Stimulated activated CD4-positive, alpha-beta T cell treated with anti-CD3 and anti-CD28 coated beads, TNF-alpha, amount 100 ng/mL, for 48 hours (primary cell): ENCODE measurements at places on chromosomes 16 and 17.

GRCh38 chr16:8622315-8622656 is 788 bp downstream of the METTL22 start:
- no peak for DNase-seq

DNA sequence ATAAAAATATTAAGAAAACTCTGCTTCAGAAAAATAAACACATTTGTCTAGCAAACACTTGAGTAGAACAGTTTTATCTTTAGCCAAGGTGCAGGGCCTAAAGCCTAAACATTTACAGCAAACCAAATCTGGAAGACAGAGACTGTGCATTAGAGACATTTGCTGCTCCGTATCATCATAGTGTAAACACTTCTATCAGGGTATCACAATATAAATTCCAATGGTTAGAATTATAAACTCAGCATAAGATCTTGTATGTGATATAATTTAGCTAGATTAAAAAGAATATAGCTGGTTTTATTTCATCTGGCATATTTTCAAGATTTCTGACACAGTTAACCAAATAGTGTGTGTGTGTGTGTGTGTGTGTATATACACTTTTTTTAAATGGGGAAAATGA is 133.8 kb upstream of the NACA2 start:
- DNase-seq: no peak

GRCh38 chr17:31593806-31594205 is 202.3 kb downstream of the RAB11FIP4 start:
- DNase-seq: no peak

DNA sequence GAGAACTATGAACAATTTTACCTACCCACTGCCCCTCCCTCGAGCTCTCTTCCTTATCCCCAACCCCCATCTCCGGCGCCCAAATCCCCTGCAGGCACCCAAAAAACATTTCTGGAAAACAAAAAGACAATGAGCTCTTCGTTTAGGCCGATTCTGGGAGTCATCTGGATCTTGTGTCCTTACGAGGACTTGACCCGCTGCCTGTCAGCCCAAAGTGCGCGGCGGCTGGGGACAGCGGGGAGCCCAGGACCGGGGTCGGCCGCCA is 524 bp downstream of the STRADA start:
- no peak for DNase-seq

DNA sequence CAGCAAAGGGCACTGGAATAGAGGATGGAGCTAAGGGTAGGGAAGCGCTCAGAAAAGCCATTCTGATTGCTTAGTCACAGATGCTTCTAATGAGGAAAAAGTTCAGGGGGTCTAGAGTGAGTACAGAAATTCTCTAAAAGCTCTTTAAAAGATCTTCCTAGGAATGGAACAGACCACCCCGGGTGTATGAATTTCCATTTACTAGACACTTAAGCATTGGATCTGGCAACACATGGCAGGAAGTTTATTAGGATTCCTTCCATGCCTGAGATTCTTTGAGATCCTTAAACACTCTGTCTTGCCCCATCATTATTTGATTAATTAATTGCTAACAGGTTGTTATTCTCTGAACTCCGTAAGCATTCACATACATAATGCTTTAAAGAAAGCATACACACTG is 8.5 kb downstream of the KRTAP9-7 start:
- DNase-seq: no peak

- DNase-seq: no peak
These were observed 4.7 kb upstream of the ZNF423 start for GRCh38 chr16:49860593-49860992.

- peak; percentile 67 for DNase-seq
These were observed at the start of gene OSGIN1 for GRCh38 chr16:83952940-83953795. TSS of gene OSGIN1 (plus strand) at chr16:83953240. CDS start at chr16:83957672, 4,432 bp downstream.

DNA sequence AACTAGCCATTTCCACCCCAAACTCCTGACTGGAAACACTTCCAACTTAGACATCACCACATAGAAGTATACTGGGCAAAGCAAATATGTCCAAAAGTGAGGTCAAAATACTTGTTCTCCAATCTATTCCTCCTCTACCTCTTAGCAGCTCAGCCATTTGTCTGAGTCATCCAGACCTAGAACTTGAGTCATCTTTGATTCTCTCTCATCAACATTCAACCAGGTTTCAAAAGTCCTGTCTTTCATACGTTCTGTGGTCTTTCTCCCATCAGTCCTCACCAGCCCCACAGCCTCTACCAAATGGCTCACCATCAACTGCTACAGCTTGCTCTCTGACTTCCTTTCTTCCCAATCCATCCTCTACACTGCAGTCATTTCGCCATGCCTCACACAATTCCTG is 6.8 kb downstream of the ANKFY1 start:
- no peak for DNase-seq

- no peak for DNase-seq
These were observed 210.0 kb downstream of the FTO start for GRCh38 chr16:53913920-53914319.

DNA sequence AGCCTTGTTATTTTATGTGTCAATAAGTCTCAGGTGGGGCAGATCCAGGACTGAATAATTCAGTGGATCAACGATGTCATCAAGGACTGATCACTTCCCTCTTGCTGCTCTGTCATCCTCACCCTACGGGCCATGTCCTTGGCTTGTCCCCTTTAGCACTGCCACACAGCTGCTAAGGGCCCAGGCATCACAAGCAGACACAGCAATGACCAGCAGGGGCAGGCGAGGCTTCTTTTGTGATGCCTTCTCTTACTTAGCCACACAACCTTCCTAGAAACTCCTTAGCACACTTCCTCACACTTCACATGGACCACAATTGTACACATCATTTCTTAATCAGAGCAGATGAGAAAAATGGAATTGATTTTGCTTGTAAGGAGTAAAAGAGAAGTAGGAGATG is 356.3 kb upstream of the SOX9 start:
- no peak for DNase-seq

DNA sequence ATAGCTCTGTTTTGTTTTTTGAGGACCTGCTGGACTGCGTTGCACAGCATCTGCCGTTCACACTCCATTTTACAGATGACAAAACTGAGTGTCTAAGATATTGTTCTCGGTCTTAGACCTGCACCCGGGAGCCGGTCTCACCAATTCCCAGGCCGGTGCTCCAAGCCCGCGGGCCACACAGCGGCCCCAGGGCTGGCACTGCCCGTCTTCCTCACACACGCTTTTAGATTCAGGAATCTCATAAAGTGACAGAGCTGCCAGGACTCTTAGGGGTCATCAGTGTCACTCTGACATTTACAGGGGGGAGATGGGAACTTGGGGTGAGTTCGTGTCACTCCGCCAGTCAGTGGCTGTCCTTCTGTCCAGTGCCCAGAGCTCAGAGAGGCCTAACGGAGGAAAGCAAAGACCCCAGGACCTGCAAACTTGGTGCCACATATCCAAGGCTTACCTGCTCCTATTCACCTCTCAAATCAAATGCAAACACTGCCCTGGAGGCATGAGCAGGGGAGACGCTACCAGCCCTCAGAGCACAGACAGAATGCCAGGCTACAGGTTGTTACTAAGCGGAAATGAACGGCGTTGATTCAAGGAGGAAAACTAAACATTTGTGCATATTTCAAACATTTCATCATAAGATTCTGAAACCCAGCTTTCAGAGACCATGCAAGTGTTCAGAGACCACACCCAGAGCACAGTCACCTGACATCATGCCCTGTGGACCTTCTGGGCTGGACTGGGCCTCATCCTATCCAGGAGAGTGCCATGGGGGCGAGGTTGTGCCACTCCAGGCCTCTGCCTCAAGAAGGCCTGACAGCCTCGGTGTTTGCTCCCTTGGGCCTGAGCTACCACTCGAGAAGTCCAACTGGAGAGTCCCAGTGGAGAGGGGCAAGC is 29.5 kb downstream of the TNFRSF13B start:
- DNase-seq: no peak

DNA sequence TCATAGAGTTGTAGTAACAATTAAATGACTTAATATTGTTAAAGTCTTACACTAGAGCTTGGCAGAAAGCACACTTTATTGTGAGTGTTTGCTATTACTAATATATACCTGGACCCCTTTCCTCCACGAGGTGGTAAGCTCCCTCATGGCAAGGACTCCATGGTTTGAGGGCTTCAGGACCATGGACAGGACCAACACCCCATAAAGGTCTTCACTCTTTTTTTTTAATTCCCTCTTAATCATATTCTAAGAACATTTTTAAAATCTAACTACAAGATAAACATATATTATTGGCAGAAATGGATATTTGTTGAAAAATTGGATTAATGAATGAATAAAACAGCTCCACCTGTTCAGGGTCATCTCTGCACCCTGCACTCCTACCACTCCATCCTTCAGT is 154.5 kb downstream of the CBLN1 start:
- DNase-seq: no peak

DNA sequence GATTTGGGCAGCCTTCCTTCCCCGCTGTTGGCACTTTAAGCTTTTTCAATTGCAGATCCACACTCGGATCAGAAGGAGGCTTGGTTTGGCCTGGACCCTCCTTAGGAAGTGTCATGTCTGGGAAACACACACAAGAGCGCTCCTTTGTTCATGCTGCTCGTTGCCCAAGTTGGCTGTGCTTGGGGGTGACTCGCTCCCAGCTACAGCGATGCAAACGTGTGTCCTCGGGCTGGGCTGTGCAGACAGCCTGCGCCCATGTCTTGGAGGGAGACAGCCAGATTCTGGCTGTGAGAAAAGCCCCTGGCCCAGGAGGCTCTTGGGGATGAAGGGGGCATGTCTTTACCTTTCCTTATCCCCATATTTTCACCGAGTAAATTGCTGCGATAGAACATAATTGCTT is 665.6 kb upstream of the EEF2KMT start:
- no peak for DNase-seq

- no peak for DNase-seq
These were observed at the start of gene ABCC1 for GRCh38 chr16:15949210-15950160. TSS of gene ABCC1 (plus strand) at chr16:15949616. CDS start at chr16:15949752, 136 bp downstream.

DNA sequence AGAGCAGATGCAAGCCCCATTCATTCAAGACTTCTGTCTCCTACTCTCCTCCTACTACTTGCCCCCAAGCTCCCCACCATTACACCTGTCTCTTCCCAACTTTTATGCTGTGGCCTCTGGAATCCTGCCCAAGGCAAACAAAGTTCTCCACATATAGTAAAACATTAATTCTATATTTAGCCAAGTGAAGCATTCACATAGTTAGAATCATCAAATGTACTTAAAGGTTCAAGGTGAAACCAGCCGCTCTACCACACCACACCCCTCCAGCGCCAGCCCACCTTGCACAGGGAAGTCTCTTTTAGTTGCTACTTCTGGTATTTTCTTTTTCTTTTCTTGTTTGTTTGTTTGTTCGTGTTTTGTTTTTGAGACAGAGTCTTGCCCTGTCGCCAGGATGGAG is 25.4 kb upstream of the GUCY2D start:
- no peak for DNase-seq

DNA sequence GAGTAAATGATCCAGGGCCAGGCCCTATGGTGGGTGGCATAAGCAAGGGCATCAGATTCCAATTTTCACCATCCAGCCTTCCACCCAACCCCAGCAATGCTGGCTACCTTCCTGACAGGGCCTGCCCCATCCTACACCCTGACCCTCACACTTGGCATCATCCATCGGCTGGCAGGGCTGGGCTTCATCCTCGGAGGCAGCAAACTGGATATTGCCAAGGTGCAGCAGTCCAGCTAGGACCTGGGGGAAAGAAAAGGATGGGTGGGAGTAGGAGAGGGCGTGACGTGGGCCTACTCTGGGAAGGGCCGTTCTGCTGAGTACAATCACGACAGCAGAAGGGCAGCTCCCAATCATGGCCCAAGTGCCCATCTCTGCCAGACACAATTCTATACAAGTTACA is 23.5 kb downstream of the MYO19 start:
- no peak for DNase-seq

DNA sequence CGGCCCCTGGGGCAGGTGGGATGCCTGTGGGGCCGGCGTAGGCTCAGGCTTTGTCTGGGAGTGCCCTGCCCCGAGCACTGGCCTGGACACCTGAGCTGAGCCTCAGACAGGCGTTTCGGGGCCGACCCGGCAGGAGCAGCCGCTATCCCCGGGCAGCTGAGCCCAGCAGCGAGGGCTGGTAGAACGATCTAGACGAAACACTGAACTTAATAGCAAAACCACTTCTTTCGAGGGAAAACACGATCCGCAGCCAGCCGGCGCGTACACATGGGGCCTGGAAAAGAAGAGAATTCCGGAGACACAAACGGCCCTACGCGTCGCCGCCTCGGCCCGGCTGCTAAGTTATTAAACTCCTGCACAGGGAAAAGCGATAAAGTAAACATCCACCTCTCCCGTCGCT is 22.0 kb upstream of the SSTR5 start:
- DNase-seq: no peak

- DNase-seq: no peak
These were observed 202.4 kb downstream of the IRF8 start for GRCh38 chr16:86101137-86101896.

- DNase-seq: no peak
These were observed 235.2 kb downstream of the C16orf78 start for GRCh38 chr16:49608779-49609178.

- peak; percentile 62 for DNase-seq
These were observed 989 bp upstream of the DUSP14 start for GRCh38 chr17:37488607-37489196.

- peak; percentile 98 for DNase-seq
These were observed 5.8 kb upstream of the C17orf99 start for GRCh38 chr17:78140169-78141051.

DNA sequence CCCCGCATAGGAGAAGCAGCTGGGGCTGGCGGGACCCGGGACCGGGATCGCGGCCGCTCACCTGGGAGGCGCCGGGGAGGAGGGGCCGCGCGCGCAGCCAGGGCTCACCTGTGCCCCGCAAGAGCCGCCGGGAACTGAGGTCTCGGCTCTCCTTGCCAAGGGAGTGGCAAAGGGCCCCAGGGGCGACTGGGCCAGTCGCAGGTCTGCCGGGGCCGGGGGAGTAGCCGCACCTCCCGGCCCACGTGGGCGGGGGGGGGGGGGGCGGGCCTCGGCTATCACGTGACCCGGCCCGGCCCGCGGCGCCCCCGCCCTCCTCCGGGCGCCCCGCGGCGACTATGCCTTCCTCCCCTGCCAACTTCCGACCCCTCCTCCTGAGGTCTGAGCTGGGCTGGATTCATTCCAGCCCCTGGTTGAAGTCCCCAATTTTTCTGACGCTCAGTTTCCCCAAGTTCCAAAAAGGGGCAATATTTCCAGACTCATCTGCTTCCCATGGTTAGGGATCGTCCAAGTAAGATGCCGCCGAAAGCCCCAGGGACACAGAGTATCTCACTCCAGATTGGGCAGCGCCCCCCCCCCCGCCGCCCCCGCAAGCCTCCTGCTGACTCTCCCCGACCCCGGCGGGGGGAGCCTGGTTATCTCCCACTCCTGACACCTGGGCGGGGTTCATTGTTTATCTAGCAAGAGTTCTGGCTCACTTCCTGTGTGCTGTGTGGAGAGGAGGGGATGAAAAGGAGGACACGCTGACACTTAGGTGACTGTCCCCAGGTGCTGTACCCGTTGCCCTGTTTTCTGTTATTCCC is at the start of gene TMC6:
TMC6 (minus strand) TSS at position 205 of the 800 bp plus-strand sequence. CDS start 1,923 bp downstream, outside the sequence.
- no peak for DNase-seq
